ENCODE measurements at places on chromosomes 2 and 18.

- peak; percentile 57 for DNase-seq
These were observed 31.1 kb downstream of the HK2 start for GRCh38 chr2:74864728-74865722.

DNA sequence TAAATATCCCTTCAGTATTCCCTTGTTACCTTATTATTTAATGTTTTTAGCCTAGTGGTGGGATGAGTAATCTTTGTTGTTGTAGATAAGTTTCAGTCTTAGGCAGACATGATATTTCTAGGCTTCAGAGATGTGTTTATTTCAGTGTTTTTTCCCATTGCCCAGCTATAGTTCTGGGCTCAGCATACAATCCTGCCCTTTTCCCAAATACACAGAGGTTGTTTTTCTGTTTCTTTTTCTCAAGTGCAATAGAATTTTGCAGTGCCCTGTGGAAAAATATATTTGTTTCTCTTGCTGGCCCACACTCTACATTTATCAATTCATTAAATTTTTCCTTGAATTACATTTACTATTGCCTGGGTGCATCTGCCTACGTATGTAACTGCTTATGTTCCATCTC, 321.8 kb downstream of the KCNJ3 start:
- no peak for DNase-seq

- no peak for DNase-seq
These were observed 97.1 kb upstream of the PXDN start for GRCh38 chr2:1841461-1841860.

GRCh38 chr2:109403841-109404201, 209.9 kb downstream of the SEPTIN10 start:
- no peak for DNase-seq

GRCh38 chr18:42106784-42107183, 151.8 kb downstream of the PIK3C3 start:
- DNase-seq = no peak

DNA sequence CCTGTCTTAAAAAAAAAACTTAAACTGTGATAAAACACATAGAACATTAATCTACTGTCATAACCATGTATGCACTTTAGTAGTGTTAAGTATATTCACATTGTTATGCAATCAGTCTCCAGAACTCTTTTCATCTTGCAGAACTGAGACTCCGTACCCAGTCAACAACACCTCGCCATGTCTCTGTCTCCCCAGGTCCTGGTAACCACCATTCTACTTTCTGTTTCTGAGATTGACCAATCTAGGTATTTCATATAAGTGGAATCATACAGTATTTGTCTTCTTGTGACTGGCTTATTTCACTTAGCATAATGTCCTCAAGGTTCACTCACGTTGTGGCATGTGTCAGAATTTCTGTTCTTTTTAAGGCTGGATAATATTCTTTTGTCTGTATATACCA, 290.8 kb upstream of the CXCR4 start:
- DNase-seq = no peak

- DNase-seq = no peak
These were observed 34.5 kb downstream of the PDIA6 start for GRCh38 chr2:10777842-10778723.

- no peak for DNase-seq
These were observed 27.6 kb downstream of the CIB4 start for GRCh38 chr2:26613241-26614215.

- no peak for DNase-seq
These were observed 3.6 kb upstream of the NCL start for GRCh38 chr2:231467613-231468530.

- DNase-seq = no peak
These were observed 1.2 kb downstream of the ZNF514 start for GRCh38 chr2:95158441-95158840.

GRCh38 chr18:12606592-12607315, 51.2 kb downstream of the SPIRE1 start:
- no peak for DNase-seq

DNA sequence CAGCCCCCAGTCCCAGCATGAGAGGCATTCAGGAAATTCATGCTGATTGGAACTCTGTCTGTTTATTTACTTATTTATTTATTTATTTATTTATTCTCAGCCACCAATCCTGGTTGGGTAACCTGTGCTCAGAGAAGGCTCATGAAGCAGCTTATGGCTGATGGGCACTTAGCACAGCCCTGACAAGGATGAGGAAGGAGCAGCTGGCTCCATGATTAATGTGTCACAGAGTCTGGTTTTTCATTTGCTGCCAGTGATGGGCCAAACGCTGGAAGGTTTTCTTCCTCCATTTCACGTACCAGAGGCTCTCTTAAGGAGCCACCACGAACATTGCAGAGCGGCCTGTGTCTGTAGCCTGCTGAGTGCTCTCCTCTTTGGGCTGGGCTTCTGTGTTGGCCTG, 28.3 kb upstream of the KCNS3 start:
- DNase-seq = no peak

DNA sequence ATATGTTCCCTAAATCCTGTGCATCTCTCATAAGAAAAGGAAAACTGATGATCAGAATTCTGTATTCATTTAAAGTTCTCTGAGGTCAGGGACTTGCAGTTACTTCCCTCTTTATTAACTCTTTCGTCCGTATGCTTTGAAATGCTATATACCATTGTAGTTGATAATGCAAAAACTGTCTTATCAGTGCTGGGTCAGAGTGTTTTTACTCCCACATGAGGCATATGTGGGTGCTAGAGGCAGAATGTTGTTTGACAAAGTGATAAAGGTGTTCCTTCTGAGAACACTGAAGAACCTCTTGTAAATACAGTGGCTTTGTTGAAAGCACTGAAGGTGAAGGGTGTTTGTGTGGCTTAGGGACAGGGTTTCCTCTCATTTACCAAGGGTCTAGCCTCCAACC, 136.5 kb upstream of the NFATC1 start:
- DNase-seq = no peak

GRCh38 chr18:78754311-78755043, 225.1 kb upstream of the SALL3 start:
- DNase-seq = no peak

- no peak for DNase-seq
These were observed 132.0 kb downstream of the TMEM182 start for GRCh38 chr2:102893870-102894269.

DNA sequence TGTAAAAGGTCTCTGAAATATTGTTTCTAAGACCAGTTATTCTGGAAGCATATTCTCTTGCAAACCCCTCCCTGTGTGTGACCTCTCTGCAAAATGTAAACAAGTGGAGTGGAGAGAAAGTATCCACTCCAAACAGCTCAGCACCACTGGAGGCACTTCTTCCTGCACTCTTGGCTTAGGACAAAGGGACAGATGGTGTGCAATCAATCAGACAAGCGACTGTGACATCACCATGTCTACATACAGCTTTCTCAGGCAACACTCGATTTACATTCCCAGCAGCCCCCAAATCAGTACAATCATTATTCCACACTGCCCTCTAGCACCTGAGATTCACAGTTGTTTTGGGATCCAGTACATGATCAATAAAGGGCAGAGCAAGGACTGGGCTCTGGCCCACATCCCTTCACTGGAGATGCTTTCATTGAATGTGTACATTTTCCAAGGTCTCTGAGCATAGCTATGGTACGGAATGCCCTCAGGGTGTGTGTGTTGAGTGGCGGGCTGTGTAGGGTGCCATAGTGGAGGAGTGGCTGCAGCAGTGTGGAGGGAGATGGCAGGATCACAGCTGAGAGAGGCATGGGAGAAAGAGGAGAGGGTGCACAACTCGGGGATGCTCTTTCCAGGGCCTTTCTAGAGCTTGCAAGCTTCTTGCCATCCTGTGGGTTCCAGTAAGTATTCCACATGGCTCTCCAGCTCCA, 311.8 kb upstream of the ST6GAL2 start:
- DNase-seq = no peak

DNA sequence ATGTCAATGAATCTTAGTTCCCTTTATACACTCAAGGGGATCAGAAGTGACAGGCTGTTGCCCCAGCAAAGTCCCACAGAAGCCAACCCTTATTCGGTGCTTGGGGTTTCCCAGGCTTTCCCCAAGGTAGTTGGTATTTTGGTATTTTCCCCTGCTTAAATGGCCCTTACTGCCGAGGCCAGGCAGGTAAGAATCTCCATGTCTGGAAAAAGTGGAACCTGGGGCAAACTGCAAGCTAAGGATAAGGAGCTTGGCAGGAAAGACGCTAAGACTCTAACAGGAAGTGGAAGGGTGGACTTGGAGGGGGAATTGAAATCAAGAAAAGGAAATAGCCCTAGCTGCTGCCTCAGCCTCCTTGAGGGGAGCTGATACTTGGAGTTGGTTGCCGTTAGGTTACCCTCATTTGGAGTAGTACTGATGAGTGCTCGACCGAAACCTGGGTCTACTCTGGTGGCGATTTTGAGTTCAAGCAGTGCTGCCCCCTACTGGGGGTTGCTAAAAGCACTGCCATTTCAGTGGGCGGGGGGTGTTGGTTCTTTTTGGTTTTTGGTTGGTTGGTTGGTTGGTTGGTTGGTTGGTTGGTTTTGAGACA, 3.3 kb upstream of the GPBAR1 start:
- no peak for DNase-seq

- no peak for DNase-seq
These were observed 1673.5 kb upstream of the CELF4 start for GRCh38 chr18:39238981-39239660.

DNA sequence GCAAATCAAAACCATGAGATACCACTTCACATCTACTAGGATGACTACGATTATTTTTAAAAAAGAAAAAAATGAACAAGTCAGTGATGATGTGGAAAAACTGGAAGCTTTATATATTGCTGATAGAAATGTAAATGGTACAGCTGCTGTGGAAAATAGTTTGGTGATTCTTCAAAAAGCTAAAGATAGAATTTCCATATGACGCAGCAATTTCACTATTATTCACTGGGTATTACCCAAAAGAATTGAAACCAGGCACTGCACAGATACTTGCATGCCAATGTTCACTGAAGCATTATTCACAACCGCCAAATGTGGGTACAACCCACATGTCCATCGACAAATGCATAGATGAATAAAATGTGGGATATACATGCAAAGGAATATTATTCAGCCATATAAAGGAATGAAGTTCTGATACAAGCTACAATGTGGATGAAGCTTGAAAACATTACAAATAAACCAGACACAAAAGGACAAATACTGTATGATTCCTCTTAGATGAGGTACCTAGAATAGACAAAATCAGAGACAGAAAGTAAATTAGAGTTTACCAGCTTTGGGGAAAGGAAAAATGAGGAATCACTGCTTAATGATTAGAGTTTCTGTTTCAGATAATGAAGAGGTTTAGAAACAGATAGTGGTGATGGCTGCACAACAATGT, 11.1 kb downstream of the RTTN start:
- no peak for DNase-seq

GRCh38 chr2:231429152-231429551, 33.6 kb downstream of the B3GNT7 start:
- no peak for DNase-seq

GRCh38 chr2:2640818-2641217, 309.7 kb upstream of the MYT1L start:
- DNase-seq = no peak

- no peak for DNase-seq
These were observed 5.1 kb downstream of the NFATC1 start for GRCh38 chr18:79400591-79401381.

DNA sequence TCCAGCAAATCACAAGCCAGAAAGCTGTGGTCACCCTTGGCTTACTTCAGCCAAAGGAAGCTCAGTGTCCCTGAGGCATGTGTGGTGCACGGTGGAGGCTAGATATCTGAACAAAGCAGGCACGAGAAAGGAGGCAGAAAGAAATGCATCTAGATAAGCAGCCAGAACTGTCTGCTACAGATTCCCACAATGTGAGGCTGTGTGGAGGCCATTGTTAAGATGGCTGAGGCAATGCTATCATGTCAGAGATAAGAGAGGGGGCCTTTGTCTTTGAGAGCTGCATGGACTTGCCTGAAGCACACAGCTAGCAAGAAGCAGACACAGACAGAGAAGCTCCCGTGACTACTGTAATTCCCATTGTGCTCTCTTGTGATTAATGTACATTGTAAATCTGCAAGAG, 110.5 kb upstream of the LYPD6 start:
- no peak for DNase-seq

- DNase-seq = no peak
These were observed 19.3 kb upstream of the ODC1 start for GRCh38 chr2:10467401-10467800.

DNA sequence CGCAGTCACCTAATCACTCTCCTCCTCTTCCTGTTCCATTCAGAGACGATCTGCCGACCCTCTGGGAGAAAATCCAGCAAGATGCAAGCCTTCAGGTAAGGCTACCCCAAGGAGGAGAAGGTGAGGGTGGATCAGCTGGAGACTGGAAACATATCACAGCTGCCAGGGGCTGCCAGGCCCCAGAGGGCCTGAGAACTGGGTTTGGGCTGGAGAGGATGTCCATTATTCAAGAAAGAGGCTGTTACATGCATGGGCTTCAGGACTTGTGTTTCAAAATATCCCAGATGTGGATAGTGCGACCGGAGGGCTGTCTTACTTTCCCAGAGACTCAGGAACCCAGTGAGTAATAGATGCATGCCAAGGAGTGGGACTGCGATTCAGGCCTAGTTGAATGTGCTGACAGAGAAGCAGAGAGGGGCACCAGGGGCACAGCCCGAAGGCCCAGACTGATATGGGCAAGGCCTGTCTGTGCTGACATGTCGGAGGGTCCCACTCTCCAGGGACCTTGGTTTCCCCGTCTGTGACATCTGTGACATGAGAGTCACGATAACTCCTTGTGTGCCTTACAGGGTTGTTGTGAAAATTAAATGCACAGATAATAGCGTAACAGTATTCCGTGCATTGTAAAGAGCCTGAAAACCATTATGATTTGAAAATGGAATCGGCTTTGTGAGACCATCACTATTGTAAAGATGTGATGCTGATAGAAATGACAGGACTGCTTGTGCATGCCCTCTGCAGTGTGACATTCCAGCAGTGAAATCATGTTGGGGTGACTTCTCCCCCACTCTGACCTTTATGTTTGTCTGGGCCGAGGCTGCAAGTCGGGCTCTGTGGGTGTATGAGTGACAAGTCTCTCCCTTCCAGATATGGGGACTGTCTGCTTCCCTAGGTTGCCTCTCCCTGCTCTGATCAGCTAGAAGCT, 510 bp downstream of the IL1RN start:
- no peak for DNase-seq

DNA sequence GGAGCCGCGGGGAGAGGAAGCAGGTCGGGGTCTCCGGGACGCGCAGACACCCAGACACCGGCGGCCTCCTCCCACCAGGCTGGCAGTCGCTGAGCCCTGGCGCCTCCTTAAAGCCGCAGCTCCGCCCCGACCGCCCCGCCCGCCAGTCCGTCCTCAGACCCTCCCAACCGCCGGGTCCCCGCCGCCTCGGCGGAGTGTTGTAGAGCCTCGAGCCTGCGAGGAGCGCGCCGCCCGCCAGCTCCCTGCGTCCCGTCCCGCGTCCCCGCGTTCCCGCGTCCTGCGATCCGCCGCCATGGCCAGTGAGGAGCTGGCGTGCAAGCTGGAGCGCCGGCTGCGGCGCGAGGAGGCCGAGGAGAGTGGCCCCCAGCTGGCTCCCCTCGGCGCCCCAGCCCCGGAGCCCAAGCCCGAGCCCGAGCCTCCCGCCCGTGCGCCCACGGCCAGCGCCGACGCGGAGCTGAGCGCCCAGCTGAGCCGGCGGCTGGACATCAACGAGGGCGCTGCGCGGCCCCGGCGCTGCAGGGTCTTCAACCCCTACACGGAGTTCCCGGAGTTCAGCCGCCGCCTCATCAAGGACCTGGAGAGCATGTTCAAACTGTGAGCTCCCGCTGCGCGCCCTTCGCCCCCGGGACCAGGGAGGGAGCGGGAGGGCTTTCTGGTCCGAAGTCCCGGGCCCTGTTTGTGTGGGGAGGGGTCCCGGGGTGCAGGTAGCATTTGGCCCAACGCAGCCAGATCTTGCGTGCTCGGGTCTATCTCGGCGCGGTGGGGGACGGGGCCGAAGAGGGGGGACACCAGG, at the start of gene EFHD1:
Gene EFHD1 (plus strand): TSS at position 192 of the 793 bp plus-strand sequence. CDS start 101 bp downstream, at position 293.
- peak; percentile 75 for DNase-seq

- DNase-seq = no peak
These were observed 58.8 kb upstream of the LYPD6 start for GRCh38 chr2:149271575-149271974.
